Glutamatergic neuron (in vitro differentiated cells): ENCODE measurements at places on chromosomes 5 and 9.

DNA sequence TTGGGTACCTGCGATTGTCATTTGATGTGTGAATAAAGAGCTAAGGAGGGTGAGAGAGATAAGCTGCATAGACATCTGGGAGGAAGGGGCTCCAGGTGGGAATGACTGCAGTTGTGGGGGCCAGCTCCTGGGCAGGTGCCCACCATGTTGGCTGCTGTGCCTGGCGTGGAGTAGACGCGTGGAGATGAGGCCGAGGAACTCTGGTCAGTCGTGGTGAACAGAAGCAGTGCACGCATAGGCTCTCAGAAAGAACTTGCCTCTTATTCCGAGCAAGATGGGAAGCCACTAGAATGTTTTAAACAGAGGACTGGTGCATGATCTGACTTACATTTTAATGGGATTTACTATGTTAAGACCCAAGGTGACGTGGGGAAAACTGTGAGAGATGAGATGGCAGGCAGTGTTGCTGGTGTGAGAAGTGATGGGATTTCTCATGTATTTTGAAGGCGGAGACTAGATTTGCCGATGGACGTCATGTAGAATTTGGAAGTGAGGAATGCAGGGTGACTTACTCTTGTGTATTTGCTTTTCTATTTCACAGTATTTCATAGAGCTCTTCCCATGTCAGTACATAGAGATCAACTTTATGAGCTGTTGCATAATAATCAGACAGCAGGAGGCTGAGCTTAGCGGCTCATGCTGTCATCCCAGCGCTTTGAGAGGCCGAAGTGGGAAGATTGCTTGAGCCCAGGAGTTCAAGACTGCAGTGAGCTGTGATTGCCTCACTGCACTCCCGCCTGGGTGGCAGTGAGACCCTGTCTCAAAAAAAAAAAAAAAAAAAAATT is 71.1 kb downstream of the EHMT1 start:
- no peak for DNase-seq

- no peak for DNase-seq
Observed at GRCh38 chr9:19564396-19565061, 155.7 kb downstream of the ACER2 start.

DNA sequence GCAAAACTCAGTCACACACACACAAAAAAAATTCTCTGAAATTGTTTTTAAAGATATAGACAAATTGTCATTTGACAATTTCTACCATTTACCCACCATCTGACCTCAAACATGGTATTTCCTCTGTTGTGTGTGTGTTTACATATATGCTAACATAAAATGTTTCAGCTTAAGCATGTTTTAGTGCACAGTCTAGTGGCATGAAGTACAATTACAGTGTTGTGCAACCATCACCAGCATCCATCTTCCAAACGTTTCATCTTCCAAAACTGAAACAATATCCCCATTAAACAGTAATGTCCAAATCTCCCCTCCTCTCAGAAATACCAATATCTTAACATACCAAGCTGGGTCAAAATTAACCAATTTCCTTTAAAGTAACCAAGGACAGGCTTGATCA is 65.2 kb downstream of the MYO10 start:
- DNase-seq: no peak

DNA sequence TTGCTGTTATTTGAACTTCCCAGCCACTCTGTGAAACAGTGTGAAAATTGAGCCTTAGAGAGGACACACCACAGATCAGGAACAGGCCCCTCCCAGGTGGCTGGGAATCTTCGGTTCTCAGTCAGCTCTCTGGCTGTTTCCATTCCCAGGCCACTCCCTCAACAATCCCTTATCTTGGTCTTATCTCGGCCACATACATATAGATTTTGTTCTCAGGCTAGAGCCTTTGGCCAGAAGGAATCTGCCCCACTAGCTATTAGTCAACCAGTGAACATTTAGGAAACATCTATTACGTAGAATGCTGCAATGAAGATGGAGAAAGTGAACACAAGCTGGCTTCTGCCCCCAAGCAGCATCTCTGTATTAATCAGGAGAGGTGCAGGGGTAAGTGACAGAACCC is 21.0 kb upstream of the WWC1 start:
- DNase-seq: no peak

DNA sequence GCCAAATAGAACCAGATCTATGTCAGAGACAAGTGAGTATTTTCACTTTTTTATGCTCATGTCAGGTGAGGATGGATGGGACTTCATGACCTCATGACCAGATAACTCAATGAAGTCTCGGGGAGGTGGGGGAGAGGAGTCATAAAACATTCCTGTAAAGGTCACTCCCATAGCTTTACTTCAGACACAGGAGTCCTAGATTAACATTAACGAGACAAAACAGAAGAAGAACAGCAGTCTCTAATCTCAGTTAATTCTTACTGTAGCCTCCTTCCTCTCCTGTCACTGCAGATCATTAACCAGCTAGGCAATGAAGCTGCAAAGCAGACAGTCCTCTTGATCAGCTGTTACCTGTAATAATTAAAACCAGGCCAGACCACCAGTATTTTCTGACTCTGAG is 11.2 kb downstream of the CRHBP start:
- no peak for DNase-seq

GRCh38 chr5:138722544-138723177 is 30.6 kb upstream of the CTNNA1 start:
- no peak for DNase-seq

DNA sequence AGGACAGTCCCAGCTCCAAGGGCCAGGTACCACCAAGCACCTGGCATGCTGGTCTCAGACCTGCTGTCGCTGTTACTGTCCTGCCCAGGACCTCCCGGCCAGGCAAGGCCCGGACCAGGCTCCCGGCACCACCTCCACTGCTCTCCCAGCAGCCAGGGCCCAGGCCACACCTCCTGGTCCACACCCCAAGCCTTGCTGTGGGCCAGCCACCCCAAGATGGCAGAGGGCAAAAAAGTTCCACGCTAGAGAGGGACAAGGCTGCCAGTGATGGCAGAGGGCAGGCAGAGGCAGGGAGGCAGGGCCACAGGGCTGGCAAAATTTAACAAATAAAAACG is 1.1 kb downstream of the DNLZ start:
- no peak for DNase-seq

DNA sequence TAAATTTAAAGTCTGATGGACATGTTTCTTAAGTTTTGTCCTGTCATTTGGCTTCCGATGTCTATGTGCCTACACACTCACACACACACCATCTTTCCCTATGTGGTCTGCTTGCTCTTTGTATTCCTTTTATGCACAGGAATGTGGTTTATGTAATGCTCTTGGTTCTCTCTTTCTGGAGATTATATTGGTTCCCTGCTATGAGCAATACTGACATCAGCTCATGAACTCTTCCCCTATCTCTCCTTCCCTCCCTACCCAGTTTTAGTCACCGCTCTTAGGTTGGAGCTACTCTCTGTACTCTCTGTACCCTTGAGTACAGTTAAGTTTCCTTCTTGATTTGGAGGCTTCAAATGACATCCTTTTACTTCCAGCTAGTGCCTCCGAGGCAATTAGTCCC is 77.9 kb upstream of the MVB12B start:
- DNase-seq: no peak

DNA sequence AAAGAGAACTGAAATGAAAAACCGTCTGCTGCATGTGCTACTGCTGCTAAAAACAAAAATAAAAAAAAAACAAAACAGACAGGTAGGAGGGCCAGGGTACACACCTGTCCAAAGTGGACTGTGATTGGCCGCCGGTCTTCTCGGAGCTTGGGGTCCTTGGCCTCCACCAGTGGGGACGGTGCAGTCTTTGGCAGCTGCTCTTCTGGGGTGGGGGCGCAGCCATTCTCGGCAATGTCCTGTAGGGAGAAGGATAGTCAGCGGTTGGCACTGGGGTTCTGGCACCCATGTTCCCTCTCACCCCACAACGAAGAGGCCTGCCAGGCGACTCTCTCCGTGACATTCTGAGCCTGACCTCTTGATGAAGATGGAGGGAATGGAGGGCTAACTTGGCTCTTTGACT is 84.3 kb downstream of the CRB2 start:
- no peak for DNase-seq

DNA sequence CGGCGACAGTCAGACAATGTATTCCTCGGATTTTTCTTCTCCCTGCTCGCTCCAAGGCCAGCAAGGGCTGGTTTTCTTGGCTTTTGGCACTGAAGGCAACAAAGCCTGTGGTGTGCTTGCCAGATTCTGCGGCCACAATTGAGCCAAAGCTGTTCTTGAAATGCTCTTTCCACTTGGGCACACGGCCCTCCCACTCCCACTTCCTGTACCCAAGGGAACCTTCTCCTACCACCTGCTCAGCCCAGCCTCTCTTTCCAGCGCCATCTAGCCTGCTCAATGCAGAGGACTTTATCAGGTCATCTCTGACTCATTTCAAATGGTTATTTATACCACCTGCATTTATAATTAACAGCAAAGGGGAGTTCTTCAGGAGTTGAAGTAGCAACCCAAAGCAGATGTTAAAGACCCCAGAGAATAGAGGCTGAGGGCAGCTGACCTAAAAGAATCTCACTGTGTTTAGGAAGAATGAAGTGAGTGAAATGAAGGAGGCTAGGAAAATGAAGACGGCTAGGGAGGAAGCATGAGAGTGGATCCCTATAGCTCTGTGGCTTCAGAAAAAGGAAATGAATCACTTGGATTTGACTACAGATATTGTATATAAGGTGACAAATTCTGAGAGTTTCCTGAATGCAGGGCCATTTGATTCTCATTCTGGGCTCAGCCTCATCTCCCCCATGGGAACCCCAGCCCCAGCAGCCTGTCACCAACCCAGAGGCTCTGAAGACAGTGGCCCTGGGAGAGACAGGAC is 439.0 kb downstream of the ENC1 start:
- DNase-seq: no peak

DNA sequence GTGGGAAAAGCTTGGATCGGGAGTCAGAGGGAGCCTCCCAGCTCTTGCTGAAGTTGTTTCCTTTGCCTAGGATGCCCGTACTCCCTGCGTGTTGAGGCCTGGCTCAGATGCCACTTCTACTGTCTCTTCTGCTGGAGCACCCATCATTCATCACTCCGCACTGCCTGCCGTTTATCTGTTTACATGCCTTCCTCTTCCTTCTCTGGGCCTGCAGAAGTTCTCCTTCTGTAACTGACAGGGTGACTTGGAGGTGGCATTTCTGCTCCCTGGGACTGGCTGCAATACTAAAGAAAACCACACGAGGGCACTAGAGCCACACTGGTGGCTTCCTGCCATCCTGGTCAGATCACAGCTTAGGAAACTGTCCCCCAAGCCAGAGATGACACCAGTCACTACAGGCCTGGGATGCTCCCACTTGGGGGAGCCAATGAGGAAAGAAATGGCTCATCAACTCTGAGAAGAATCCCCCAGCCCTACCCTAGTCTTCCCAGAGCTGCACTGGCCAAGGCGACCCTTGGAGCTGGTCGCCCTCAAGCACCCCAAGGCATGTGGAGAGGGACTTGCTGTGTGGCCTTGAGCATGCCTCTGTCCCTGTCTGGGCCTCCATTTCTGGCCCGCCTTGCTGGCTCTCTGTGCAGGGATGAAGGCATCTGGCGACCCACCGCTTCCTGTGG is 9.7 kb upstream of the SLC25A51 start:
- DNase-seq: peak; percentile 92

- no peak for DNase-seq
Observed at GRCh38 chr5:142120247-142120935, 11.8 kb downstream of the NDFIP1 start.

- DNase-seq: no peak
Observed at GRCh38 chr9:130823435-130823834, 11.6 kb upstream of the ABL1 start.

GRCh38 chr5:135076801-135077200 is 42.8 kb upstream of the PITX1 start:
- no peak for DNase-seq

DNA sequence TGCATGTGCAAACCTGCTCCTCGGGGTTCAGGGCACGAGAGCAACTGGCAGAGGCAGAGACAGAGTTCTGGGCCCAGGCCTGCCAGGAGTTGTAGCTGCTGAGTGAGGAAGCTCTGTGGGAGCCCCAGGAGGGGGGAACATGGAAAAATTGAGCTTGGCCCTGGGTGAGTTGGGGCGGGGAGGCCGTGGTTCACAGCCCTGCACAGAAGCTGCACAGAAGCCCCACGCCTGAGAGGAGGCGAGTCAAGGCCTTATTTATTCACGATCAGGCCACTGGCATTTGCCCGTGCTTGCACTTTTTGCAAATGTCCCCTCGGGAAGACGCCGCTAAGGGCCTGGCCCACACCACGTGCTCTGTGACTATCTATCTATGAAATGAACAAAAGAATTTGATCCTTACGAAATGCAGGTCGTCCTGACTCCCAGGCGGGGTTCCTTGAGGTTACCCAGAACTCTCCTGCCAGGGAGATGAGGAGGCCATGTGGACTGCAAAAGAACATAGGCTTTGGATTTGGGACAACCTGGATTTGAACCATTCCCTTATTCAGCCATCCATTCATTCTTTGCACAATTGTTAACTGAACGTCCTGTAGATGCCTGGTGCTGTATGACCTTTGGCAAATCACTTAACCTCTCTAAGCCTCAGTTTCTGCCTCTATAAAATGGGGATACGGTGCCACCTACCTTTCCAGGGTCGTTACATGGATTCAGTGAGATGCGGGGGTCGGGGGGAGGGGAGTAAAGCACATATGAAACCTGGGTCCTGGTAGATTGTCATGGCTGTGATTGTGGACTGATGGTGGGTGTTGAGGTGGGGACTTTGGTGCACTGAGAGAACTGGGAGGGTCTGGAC is 17.9 kb downstream of the COL27A1 start:
- DNase-seq: no peak

GRCh38 chr9:133086894-133087293 is 25.1 kb downstream of the CEL start:
- DNase-seq: no peak

DNA sequence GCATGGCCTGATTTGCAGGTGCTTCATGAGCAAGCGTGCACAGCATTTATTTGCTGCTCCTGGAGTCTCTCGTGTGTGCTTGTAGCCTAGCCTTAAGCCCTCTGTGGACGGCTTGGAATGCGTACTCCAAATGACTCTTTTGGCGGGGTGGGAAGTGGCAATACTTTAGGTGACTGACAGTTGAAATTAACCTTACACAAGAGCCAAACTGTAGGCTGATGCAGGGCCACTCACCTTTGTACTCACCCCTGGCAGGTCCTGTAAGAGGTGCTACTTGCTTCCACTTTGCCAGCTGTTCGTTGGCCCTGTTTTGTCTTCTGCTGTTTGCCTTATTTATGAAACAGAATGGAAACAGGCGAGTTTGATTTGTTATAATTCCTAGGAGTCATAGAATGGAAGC is 22.9 kb downstream of the TENT4A start:
- no peak for DNase-seq

DNA sequence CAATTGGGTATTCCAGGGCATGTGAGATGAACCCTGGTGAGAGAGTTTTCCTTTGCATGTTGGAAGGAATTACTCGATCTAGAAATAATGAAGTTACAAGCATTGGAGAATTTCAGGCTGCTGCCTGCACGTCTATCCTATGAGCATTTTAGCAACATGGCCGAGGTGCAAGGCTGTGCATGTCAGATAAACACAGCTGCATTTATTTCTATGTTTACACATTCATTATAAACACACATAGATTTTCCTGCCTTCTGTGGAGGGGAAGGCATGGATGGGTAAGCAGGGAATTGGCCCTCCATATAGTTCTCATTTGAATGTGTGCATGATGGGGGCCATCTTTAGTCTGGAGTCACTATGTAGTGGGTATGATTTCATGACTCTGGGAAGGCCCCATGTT is 42.3 kb downstream of the AOPEP start:
- no peak for DNase-seq
